ENCODE measurements at places on chromosomes 4 and X.

DNA sequence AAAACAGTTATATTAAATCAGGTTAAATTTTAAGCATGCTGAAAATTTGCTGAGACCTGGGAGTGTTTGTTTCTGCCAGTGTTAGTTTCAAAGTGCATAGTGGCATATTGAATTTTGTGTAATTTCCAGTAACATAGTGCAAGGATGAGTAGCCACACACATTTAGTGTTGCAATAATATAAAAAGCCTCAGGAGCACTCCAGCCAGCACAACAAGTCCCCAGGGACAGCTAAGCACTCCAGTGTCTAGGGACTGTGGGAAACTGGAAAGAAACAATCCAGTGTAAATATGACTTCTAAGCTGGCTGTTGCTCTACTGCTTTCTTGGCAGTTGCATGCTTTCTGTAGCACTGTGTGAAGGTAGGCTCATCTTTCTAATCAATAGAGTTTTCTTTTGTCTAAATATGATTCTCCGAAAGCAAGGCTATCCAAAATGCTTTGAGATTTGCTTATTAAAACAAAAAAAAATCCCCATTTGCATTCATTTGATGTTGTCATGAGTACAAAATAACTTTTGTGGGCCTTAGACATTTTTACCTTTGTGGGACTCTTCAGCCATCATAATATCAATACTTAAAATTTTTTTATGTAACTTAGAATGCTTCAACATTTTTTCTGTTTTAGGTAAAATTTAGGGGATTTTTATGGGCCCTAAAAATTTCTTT is 24.2 kb upstream of the CXCL2 start:
- DNase-seq = no peak

DNA sequence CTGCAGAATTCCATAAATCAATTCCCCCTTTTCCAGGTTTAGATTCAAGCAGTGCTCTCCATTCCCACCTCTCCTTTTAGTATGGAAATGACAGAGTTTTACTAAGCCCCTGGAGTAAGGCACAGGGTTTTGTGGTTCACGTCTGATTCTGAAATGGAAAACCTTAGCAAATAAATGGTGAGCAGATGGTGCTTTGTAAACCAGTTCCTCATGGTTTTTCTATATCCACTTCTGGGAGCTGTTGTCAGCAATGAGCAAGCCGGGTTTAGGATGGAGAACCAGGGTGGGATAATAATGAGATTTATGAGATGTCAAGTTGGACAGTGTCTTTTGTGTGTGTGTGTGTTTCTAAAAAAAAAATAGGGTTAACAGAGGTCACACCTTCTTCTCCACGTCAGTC is 113.8 kb upstream of the RBPJ start:
- DNase-seq = no peak

GRCh38 chr4:158015241-158015640 is 157.6 kb downstream of the GASK1B start:
- no peak for DNase-seq

DNA sequence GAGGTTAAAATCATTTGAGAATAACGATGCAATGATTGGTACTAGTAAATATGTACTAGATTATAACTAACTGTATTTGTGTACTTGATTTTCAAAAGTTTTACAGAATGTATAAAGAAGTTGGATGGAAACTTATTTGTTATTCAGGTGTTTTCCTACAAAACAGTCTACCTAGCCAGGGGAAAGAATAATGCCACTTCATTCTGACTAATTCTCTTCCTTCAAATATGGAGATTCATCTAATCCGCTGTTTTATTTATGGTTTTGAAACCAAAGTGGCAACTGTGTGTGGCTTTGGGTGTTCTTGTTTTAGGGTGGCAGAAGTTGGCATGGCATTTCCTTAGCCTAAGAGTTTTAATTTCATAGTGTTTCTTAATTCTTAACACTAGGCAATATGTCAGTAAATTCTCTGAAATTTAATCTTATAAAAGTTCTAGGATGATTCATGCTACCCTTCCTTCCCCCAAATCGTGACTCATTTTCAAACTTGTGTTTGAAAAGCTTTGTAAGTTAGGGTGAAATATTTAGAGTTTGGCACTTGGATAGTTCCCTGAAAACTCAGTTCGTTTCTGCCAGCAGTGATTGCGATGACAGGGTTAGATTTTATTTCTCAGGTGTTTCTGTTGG is 62.6 kb downstream of the DCLK2 start:
- no peak for DNase-seq

GRCh38 chr4:152926959-152927358 is 9.2 kb upstream of the FHDC1 start:
- no peak for DNase-seq

- DNase-seq = no peak
Observed at GRCh38 chr4:147328756-147329446, 152.0 kb upstream of the EDNRA start.

DNA sequence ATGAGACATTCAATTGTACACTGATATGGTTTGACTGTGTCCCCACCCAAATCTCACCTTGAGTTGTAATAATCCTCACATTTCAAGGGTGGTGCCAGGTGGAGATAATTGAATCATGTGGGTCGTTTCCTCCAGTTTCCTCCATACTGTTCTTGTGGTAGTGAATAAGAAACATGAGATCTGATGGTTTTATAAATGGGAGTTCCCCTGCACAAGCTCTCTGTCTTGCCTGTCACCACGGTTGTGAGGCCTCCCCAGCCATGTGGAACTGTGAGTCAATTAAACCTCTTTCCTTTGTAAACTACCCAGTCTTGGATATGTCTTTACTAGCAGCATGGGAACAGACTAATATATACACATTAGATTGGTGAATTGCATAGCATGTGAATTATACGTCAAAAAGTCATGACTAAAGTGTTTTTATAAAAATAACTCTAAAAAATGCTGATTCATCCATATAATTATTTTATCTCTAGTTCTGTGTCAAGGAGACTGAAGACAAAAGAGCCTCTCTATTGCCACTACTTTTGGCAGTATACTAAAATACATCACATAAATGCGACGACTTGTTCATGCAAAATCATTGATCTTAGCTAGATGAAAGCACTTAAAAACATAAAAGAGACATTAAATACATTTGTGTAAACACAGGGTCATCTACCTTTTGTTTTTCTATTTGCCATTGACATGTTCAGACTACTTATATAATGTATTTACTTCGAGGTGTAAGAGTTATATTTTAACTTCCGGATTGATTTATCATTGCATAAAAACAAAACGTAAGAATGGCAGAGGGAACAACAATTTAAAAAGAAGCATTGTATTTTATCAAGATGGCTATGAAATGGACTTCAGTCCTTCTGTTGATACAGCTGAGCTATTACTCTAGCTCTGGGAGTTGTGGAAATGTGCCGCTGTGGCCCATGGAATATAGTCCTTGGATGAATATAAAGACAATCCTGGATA is 50.1 kb downstream of the YTHDC1 start:
- DNase-seq = no peak

- no peak for DNase-seq
Observed at GRCh38 chrX:38880296-38880854, 79.1 kb downstream of the MID1IP1 start.

- DNase-seq = peak; percentile 29
Observed at GRCh38 chrX:46587753-46588171, 14.2 kb downstream of the CHST7 start.

GRCh38 chr4:127174616-127175015 is 458.1 kb upstream of the INTU start:
- DNase-seq = no peak

GRCh38 chrX:9745417-9746115 is 20.1 kb downstream of the GPR143 start:
- DNase-seq = no peak

GRCh38 chrX:136268051-136269048 is 17.1 kb upstream of the MAP7D3 start:
- DNase-seq = no peak

- no peak for DNase-seq
Observed at GRCh38 chr4:9963328-9963727, 58.0 kb downstream of the SLC2A9 start.

GRCh38 chr4:41715155-41715554 is 33.4 kb downstream of the PHOX2B start:
- no peak for DNase-seq

GRCh38 chr4:19925516-19925915 is 326.2 kb upstream of the SLIT2 start:
- no peak for DNase-seq

DNA sequence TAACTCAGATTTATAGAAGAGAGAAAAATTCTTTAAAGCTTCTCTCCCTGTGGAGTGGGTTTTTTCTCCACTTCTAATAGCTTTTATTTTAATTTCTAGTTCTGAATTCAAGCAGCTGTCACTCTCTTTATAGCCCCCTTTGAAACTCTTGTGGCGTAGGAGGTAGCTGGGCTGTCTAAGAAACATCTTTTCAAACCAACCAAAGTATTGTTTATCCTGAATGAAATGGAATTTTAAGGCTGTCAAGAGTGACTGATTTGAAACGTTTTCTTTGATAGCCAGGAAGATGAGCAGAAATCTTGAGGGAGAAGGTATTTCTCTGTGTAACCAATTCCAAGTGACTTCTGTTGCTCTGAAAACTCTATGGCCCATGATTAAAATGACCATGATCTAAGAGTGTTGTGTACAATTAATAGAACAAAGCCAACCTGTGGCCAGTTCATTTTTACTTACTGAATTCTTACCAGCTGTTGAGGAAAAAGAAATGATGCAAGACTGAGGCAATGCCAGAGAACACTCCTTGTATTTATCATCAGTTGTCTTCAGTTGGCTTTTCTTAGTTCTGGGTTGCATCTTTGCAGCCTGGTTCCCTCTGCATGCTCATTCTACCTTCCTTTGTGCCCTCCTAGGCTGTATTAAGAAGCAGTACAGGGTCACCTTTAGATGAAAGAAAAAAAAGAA is 298.4 kb downstream of the ARHGAP10 start:
- no peak for DNase-seq

DNA sequence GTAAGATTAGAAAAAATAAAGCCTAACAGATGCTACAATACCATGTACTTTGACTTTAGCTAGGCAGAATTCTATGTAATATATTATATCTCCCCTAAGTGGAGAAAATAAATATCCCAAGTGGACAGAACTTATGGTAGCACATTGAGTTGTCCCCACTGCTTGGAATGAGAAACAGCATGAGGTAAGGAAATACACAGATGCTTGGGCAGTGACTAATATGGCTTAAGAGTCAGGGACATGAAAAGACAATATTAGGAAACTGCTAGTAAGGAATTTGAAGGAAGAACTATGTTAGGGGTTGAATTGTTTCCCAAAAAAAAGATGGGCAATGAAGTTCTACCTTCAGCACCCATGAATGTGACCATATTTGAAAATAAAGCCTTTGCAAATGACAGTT is 2265.1 kb downstream of the PCDH7 start:
- DNase-seq = no peak

DNA sequence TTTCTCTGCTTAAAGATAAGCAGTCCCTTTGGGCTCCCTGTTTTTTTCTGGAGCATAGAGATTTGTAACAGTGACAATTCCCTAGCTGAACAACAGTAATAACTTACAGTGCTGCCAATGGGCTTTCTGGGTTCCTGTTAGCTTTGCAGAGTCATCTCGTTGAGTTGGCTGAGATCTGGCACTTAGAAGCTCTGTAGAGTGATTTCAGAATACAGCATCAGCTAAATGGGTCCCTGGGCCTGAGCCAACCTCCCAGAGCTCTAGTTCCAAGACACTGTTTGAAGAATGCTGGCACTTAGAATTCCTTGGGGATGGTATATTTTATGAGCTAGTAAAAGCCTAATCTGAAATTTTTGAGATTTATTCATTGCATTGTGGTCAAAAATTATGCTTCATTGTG is 43.5 kb upstream of the SERTM2 start:
- DNase-seq = no peak

All from right hindlimb (tissue), 1 donor.